HFF-Myc (cell line): ENCODE measurements at places on chromosomes 11 and 22.
A peak's percentile ranks its signal among the peaks of the same experiment; 100 is the strongest.

DNA sequence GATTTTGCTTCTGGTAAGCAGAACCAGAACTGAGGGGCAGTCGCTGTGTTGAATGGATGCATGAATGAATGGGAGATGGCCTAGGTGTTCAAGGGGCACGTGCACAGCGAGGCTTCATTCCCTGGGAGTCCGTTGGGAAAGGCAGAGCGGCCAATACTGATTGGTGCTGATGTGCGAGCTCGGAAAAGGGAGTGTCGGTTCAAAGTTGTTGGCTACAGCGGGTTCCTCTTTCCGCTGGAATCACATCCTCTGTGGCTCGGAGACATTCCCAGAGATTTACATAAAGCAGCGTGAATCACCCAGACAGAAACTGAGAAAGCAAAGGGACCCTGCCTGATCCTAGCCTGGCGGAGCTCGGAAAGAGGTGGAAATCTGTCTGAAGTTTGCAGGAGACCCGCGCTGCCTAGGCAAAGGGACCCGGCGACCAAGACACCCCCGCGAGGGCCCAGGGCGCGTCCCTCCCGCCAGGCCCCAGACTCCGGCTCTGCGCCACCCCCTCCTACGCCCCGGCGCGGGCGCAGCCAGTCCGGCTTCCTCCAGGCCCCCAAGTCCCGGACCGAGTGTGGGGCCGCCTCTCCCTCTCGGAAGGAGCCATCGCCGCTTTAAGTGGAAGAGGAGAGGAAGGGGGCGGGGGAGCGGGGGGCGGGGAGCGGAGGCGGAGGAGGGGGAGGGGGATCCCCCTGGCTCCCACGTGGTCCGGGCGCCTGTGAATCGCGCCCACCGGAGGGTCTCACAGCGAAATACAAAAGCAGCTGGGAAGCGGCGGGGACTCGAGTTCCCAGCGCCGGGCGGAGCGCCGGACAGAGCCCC lies at the start of gene FJX1:
Gene FJX1, plus strand, starts transcription at position 774 of the 810 bp plus-strand sequence. CDS start 177 bp downstream, outside the sequence.
- peak; percentile 87 for DNase-seq

DNA sequence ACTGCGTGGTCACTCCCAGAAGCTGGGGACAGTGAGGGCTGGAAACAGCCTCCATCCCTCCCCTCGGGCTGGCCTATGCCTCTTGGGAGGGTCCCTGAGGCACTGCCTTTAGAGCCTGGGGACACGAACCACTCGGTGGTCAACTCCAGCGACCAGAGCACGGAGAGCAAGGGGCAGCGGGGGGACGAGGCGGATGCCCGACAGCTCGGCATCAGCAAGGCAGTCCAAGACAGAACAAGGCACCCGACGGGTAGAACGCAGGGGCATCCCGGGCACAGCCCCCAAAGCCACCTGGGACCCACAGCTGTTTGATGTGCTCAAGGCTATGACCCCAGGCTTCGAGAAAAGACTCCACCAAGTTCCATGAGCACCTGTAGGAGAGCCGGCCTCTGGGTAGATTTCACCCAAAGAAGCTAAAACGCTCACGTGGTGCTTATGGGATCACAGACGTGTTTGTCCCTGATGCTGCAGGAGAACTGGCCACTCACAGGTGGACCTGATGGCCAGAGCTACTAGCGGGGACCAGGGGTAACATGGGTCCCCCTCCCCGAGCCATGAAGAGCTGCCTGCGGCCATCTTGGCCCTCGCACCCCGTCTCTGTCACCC lies 510 bp upstream of the LSP1 start:
- no peak for DNase-seq

- no peak for DNase-seq
Measured at GRCh38 chr22:26690654-26691376, 33.4 kb downstream of the MIAT start.

- DNase-seq = no peak
Measured at GRCh38 chr11:19055016-19055415, 5.5 kb downstream of the MRGPRX2 start.

- no peak for DNase-seq
Measured at GRCh38 chr11:42273977-42274376, 814.5 kb upstream of the LRRC4C start.

- DNase-seq = no peak
Measured at GRCh38 chr11:67278939-67279588, 10.0 kb upstream of the ANKRD13D start.

DNA sequence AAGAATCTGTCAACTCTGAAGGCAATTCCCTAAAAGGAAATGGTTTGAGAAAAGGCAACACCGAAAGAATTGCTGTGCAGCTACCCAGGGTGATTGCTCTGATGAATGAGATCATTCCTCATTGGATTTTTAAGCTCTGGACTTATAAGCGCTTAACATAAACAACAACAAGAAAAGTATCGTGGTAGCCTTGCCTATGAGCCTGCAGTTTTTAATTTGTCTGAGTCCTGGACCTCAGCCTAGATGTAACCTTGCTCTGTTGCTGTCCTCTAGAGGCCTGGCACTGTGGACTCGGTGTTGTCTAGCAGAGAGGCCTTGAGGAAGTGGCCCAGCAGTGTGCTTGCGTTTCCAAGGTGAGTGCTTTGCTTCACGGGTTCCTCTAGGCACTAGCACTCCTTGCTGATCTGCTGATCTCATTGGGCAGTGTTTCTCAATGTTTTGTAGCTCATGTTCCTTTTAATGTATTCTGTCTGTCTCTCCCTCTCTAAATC lies 20.4 kb downstream of the CCDC81 start:
- no peak for DNase-seq

GRCh38 chr11:68904248-68904847 lies 657 bp downstream of the IGHMBP2 start:
- no peak for DNase-seq

GRCh38 chr11:38766796-38767195 lies 2168.8 kb upstream of the RAG2 start:
- no peak for DNase-seq

DNA sequence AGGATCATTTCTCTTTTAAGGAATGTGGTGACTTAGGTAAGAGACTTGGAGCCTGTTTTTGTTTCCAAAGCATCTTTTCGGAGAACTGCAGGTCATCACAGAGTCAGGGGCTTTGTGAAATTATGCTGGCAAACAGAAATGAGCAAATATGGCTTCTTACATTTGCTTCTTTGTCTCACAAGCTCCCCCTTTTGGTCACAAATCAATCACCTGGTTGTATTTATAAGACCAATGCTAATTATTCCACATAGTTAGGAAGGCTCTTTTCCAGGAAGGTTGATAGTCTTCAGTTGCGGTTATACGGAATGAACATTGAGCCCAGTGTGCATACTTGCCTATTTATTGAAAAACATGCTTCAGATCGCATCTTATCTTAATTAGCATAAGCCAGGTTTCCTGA lies 34.6 kb upstream of the CEP126 start:
- peak; percentile 29 for DNase-seq

GRCh38 chr22:38164551-38164918 lies 17.1 kb downstream of the PLA2G6 start:
- no peak for DNase-seq

DNA sequence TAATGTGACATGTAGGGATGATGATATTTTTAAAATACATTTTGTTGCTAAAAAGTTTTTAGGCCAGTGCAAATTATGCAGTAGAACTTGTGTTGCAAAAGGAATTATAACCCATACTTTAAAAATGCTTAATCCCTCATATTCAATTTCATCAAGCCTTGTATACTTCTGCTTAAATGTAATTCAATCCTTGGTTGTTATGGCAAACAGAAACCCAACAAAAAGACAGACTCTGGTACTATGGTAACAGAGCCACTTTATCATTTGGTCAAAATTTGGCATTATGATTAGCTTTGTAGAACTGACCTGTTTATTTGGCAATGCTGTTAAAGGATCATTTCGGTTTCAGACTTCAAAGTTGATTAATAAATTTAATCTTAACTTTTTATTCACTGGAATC lies 284.8 kb downstream of the TMEM135 start:
- DNase-seq = no peak

GRCh38 chr22:42978453-42979103 lies 36.4 kb downstream of the PACSIN2 start:
- no peak for DNase-seq

DNA sequence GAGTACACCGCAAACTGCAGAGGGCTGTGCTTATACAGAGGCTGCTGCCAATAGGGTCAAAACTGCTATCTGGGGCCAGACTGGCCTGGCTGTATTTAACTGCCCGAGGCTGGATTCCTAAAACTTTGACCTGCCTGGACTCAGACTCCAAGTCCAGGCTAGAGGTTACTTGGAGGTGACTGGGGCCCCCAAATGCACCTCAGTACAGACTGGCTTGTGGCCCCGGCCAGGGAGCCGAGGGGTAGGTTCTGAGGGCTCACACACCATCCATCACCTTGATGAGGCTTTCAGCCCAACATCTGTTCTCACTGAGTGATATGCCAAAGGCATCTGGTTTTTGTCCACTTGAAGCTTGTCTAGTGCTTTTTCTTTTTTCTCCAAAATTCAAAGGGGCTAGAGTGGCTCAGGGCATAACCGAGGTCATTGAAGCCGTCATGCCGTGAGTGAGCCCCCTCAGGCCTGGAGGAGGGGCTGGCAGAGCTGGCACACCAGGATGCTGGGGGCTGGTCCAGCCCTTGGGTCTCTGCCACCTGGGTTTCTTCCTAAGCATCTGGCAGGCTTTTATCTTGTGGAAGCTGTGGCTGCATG lies 52.4 kb upstream of the TTLL12 start:
- no peak for DNase-seq

DNA sequence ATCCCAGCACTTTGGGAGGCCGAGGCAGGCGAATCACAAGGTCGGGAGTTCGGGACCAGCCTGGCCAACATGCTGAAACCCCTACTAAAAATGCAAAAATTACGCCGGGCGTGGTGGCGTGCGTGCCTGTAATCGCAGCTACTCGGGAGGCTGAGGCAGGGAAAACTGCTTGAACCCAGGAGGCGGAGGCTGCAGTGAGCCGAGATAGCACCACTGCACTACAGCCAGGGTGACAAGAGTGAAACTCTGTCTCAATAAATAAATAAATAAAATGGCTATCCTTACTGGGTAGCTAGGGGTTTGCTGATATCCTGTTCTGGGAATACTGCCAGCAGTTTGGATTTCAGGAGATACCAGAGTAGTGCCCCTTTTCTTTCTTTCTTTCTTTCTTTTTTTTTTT lies 2.4 kb upstream of the RBM14 start:
- DNase-seq = no peak

DNA sequence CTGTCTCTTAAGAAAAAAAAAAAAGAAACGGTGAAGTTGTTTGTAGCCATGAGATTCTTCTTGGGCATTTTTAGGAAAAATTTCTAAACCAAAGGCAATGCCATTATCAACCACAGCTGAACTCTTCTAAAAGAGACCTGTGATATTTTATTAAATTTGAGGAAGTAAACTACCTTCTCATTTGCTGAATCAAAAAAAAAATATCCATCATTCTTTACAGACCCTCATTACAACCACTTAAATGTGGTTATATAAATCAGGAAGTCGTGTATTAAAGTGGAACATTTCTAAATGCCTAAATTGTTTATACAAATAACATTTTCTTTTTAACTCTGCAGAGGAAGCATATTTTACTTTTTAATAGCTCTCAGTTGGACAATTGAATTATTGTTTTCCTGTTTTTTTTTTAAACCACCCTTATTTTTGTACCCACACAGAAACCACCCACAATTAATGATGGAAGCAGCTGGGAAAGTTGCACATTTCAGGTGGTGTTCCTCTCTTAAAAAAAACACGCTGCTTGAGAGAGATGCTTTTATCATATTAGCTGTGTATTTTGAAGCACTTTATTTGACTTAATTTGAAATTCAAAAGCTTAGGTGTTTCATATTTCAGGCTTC lies 91.2 kb downstream of the ARHGAP42 start:
- no peak for DNase-seq

- no peak for DNase-seq
Measured at GRCh38 chr11:126139111-126140091, 72.0 kb downstream of the RPUSD4 start.

- DNase-seq = no peak
Measured at GRCh38 chr22:39179401-39179827, 26.9 kb upstream of the CBX7 start.

GRCh38 chr11:10388101-10388500 lies 67.0 kb upstream of the AMPD3 start:
- DNase-seq = no peak

GRCh38 chr22:41857155-41857859 lies 24.4 kb downstream of the SREBF2 start:
- peak; percentile 43 for DNase-seq

DNA sequence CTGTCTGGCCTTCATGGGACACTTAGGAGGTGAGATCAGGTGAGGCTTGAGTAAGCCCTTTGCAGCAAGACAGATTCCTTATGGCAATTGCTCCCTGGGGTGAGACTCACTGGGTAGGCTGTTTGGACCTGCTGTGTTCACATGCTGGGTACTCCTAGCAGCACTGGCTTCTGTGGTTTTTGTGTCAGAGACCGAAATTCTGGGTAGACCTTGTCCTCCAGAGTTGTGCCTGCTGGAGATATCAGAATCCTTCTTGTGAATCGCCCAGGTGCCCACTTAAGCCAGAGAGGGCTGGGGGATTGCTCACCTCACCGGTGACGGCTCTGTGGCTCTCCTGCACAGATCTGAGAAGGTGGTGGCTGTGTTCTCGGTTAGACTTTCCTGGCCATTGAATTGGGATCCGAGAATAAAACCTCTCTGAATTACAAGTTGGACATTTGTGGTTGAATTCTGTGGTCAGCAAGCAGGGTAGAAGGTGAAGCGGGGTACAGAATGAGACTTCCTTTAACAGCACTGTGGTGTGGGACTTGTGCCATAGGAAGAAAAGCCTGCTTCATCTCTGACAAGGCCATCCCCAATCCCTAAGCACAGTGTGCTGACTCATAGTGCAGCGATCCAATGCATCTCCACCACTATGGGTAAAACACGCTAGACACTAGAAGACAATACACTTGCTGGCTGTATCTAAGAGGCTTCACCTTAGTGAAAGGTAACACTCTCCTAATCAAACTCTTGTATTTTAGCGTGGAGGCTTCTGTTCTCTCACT lies 52.5 kb upstream of the TTC12 start:
- DNase-seq = no peak

DNA sequence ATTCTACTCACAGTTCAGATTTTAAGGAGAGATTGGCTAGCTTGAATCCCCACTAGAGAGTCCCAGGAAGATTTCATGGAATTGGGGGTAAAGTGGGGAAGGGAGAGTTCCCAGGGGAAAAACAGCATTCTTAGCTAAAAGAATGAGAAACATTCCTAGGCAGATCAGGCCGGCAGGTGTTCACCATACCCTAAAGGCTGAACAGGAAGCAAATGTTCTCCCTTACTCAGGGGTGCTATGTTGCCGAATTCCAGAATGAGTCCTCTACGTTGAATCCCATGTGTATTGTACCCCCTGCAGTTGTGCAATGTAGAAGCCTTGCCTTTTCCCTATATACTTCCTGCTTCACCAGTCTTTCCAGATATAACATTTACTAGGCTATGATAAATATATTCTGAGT lies 135.2 kb upstream of the NCAM1 start:
- no peak for DNase-seq

- no peak for DNase-seq
Measured at GRCh38 chr11:44709966-44710365, 16.8 kb upstream of the TSPAN18 start.

GRCh38 chr11:105862736-105863367 lies 159.2 kb downstream of the MSANTD4 start:
- peak; percentile 57 for DNase-seq
